ENCODE measurements at places on chromosomes 1 and 21.

- no peak for DNase-seq
These were observed 36.7 kb downstream of the NFIA start for GRCh38 chr1:61119085-61119484.

DNA sequence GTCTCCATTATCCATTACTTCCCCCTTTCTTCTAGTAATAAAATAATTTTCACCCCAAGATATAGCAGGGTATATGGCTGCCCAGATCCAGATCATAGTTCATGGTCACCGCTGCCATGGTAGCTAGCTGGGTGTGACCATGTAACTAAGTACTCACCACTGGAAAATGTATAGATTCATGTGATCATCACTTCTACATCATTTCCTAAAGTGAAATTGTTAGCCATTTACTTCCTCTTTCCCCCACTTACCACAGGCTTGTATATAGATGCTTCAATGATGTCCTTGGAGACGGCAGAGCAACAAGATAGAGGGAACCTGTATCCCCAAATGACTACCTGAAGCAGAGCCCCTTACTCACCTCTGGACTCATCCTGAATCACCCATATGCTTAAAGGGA lies 22.7 kb upstream of the EYA3 start:
- DNase-seq, result no peak

GRCh38 chr21:8991088-8991907 lies 1530.1 kb upstream of the TPTE start:
- DNase-seq, result no peak

- no peak for DNase-seq
These were observed 95.7 kb downstream of the DYRK1A start for GRCh38 chr21:37462087-37462861.

DNA sequence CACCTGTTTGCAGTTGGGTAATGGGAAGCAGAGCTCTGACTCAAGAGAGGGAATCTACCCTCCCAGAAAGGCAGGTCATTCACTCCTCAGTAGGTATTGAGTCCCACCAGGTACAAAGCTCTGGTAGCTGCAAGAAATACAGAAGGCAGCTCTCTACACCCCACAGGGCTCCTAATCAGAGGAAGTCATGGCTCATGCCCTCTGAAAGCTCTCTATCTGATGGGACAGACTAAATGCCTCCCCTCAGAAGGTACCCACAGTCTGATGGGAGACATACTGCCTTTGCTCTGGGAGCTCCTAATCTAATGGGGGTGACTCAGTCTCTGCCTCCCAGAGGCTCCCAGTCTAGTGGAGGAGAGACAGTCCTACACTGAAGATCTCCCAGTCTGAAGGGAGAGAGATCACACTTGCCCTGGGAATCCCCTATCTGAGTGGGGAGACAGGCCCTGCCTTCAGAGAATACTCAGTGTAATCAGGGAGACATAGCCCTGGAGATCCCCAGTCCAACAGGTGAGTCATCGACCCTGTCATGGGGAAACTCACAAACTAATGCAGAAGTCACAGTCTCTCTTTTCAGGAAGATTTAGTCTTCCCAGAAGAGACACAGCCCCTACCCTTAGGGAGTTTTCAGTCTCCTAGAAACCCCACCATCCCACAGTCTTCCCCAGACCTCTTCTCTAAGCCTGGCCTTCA lies 23.7 kb downstream of the CAMK1G start:
- no peak for DNase-seq

- no peak for DNase-seq
These were observed 27.3 kb downstream of the AGMAT start for GRCh38 chr1:15557594-15557993.

DNA sequence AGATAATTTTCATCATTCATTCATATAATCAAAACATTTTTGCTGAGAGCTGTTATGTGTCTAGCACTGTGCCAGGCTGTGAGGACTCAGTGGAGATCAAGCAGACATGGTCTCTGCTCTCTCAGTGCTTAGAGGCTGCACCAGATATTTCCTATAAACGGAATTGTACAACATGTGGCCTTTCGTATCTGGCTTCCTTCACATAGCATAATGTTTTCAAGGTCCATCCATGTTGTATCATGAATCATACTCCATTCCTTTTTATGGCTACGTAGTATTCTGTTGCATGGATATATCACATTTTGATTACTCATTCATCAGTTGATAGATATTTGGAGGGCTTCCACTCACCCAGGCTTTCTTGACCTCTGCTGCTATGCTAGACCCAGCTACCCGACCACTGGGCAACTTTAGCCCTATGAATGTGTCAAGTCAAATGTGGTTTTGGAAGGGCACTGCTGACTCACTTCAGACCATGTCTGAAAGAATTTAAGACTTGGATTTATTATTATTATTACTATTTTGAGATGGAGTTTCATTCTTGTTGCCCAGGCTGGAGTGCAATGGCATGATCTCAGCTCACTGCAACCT lies 18.5 kb downstream of the NCF2 start:
- DNase-seq, result no peak

DNA sequence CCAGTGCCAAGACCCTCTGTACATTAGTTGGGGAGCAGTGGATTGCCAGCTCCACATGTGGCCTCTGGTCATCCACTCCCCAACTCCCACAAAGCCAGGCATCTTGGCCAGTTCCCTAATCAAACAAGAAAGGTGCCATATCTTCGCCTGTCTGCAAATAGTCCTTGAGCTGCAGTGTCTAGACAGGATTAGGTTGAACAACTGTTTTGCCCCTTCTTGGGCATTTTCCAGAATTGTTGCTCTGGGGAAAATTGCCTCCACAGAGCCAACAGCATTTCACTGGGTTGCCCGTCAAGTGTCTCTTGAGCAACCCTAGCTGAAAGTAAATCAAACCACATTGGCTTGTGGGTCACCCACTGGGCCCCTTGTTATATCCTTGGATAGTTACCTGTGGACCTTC lies 109.3 kb downstream of the GDAP2 start:
- DNase-seq, result no peak

Measured in NCI-H146 (cell line).